ENCODE measurements at places on chromosomes 11 and 22. TPM values are rescaled to one million over a fixed set of nuclear protein-coding genes. Genes with fewer than 3 reads are reported as not detected.

ZNHIT2 gene
- total RNA-seq: 14.1 TPM

LRRC56 gene
- total RNA-seq: 1.5 TPM

C22orf42 gene
- total RNA-seq: not detected

MYBPC3 gene
- not detected for total RNA-seq

FXYD2 gene
- 0.07 TPM for total RNA-seq

TSGA10IP gene
- total RNA-seq: 4.1 TPM

MUC6 gene
- not detected for total RNA-seq

GRCh38 chr22:49432211-49432896, 395.3 kb downstream of the BRD1 start:
- no peak for DNase-seq

- DNase-seq: no peak
Observed at GRCh38 chr11:13367115-13367514, 89.5 kb downstream of the BMAL1 start.

- no peak for DNase-seq
Observed at GRCh38 chr22:45398214-45398613, 15.2 kb downstream of the SMC1B start.

- no peak for DNase-seq
Observed at GRCh38 chr11:73752216-73752867, 8.5 kb downstream of the RAB6A start.

DNA sequence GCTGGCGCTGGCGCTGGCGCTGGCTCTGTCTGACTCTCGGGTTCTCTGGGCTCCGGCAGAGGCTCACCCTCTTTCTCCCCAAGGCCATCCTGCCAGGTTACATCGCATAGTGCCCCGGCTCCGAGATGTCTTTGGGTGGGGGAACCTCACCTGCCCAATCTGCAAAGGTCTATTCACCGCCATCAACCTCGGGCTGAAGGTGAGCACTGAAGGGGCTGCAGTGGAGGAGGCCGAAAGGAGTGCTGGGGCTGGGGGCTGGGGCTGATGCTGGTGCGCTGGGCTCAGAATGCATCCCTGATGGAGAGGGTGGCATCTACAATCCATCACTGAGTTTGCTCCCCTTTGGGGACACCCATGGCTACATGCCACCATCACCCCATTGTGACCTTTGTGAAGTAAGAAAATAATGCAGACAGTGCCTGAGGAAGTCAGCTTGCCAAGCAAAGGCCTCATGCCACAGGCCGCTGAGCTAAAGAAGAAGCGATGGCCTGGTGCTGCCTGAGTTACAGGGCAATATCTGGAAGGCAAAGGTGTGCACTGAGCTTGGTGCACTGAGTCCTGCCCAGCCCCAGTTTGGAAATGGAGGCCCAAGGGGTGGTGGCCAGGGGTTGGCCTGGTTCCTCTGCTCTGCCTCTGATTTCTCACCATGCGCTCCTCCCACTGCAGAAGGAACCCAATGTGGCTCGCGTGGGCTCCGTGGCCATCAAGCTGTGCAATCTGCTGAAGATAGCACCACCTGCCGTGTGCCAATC, 620 bp downstream of the SMPD1 start:
- no peak for DNase-seq

DNA sequence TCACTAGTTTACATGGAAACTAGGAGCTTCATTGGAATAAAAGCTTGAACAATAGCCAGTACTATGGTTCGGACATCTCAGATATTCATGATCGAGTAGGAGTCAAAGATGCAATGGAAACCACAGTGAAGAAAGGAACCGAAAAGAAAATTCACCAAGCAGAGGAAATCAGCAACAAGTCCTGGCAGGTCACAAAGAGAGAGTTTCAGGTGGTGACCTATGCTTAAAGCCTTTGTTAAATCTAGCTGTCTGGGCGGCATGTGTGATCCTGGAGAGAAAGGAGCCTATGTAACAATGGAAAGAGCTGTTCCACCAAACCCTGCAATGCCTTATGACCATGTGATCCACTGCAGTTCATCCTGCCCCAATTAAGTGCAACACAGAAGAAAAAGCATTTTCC, 68.9 kb upstream of the POU2AF2 start:
- DNase-seq: no peak

GRCh38 chr11:111265421-111265820, 19.9 kb downstream of the POU2AF2 start:
- DNase-seq: no peak

GRCh38 chr11:124817036-124817435, 16.8 kb upstream of the MSANTD2 start:
- DNase-seq: no peak

DNA sequence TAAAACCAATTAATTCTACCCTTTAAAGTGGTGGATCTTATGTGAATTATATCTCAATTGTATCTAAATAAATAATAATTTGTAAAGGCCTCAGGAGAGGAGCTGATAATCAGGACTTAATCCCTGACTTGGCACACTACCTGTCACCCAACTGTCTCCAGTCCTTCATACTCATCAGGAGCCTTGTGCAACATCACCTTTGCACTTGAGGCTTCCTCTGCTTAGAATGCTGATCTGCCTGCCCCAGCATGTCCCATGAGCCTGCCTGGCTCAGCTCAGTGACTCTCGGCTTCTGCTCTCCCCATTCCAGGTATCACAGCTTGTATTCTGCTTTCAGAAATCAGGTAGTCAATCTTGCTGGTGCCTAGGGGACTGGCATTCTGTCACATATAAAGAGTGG, 43.9 kb upstream of the PRODH start:
- DNase-seq: no peak

DNA sequence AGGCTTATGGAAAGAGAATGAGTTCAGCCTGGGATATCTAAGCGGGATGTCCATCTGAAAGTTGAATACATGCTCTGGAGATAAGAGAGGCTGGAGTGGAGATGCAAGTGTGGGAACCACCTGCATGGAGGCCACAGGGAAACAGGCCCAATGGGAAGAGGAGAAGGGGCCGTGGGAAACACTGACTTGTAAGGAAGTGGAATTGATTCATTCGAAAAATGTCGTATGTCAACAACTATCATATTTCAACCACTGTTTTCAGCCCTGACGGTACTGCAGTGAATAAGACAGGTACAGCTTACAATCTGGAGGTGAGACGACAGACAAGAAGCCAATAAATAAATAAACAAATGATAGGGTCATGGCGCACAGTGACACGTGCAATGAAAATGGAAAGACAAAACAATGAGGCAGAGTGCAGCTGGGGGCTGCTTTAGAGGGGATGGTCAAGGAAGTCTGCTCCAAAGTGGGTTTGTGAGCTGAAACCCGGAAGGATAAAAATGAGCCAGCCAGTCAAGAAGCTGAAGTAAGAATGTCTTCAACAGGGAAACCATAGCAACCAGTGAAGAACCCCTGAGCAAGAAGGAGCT, 35.9 kb downstream of the EFCAB6 start:
- DNase-seq: no peak

DNA sequence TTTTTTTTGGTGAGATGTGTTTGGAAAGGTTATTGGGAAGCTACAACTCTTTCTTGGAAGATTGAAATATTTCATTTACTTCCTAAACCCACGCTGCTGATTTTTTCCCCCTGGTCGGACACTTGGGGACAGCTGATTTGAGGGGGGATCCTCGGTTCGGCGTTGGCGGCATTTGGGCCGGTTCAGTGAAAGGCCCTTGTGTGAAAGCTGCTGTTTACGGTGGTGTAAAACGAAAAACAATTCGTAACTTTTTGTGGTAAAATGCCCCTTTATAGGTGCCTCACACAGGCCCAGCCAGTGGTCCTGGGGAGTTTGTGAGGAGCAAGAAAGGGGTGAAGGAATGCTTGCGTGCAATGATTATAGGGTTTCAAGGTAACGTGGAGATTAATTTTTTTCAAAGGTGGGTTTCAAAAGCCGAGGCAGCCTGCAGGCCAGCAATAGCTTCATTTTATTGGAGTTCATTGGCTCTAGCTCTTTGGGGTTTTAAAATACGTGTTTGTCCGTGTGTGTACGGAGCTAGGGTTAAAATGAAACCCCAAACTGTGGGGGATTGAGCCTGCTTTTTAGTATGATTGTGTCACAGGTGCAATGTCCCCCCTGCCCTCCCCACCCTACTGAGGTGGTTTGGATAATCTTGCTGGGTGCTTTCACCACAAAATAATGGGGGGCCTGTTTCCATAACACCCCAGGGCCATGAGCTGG, 77.2 kb upstream of the PPARA start:
- DNase-seq: no peak

DNA sequence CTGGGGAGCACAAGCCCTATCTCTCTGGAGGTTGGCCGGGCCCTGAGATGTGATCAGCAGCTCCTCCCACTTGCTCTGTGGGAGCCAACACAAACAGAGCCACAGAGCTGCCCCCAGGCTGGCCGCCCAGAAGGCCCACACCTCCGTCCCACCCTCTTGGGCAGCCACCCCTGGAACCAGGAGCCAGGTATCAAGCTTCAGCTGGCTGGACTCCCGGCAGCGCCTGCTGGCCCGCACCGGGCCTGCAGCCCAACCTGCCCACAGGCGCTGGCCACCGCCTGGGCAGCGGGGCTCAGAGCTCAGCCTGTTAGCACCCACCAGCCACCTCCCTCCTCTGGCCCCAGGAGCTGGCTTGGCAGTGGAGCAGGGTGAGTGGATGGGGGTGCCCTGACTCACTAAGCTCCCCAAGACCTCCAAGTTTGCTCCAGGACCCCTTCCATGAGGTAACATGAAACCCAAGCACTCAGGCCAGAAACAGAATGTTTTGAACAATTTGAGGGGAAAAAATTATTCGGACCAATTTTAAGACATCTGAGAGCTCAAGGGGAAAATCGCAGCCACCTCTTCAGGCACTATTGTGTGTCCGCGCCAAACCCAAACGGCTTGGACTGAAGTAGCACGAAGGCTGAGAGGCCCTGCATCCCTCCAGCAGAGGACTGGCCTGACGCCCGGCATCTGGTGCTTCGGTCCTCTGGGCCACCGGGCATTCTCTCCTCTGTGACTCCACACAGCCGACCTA, 450.8 kb downstream of the SOX6 start:
- DNase-seq: no peak

DNA sequence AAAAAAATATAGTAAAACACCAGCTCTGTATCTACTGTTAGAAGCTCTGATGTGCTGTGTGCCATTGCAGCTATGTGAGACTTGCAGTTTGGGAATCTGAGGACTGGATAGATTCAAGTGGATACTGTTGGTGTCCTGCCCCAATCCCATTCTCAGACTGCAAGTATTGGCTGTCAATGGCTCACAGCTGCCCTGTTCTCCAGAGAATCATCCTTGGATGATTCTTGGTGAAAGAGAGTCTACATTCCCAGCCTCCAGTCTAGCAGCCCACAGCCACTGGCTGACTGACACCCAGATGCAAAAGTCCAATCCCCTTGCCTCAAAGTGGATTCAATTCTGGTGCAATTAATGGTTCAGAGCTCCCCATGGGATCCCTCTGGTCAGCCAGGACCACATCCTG, 206.1 kb upstream of the MTNR1B start:
- no peak for DNase-seq

DNA sequence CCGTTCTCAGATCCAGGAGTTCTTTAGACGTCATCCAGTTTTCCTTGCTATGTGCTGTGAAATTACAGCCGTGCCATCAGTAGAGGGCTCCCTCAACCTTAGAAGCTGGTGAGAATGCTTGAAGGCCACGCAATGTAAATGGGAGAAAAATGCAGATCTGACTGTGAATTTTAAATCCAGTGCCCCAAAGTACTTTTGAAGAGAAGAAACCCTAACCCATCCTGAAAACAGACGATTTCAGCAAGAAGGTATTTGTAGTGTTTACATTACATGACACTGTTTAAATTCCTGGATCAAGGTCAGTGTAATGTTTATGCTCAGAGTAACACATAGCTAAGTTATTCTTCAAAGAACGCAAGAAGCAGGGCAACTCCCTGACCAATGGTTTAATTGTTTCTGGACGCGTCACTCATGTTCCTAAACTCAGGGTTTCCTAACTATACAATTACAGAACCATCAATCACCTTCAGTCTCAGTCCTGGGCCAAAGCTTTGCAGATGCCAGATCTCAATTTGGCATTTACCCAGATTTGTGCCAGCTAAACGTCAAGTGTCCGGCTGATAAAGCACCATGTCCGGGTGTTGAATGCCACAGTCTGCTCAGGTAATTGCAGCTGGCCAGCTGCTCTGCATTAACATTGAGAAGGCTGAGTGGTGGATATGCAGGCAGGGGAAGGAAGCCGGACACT, 38.2 kb downstream of the ADAMTS8 start:
- DNase-seq: no peak

Measured in H7 (cell line).